B cell (primary cell): ENCODE measurements at places on chromosomes 12 and 14.

GRCh38 chr12:57232156-57232756 is 2.7 kb downstream of the SHMT2 start:
- no peak for DNase-seq

DNA sequence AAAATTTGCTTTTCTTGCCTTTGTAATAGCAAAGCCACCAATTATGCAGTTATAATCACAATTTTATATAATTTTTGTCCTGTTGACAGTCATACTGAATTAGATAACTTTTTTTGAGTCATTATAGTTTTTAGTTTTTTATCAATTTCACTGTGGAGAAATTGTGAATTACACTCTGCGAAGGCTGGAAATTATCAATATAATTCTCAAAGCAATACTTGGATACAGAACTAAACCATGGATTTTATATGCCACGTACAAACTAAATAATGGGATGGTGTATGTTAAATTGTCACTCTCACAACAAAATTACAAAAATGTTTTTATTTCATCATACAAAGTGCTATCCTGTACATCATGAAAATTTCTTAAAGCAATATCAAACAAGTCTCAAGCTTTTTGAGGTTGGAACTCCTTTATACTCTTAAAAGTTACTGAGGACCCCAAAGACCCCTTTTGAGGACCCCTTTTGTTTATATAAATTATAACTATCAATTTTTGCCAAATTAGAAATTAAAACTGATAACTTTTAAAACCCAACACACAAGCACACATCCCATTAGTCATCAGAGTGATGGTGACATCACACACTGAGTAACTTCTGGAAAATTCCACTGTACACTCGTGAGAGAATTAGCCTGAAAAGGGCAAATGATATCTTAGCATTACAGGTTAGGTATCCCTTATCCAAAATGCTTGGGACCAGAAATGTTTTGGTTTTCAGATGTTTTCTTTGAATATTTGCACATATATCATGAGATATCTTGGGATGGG is 19.8 kb upstream of the AQP2 start:
- no peak for DNase-seq

DNA sequence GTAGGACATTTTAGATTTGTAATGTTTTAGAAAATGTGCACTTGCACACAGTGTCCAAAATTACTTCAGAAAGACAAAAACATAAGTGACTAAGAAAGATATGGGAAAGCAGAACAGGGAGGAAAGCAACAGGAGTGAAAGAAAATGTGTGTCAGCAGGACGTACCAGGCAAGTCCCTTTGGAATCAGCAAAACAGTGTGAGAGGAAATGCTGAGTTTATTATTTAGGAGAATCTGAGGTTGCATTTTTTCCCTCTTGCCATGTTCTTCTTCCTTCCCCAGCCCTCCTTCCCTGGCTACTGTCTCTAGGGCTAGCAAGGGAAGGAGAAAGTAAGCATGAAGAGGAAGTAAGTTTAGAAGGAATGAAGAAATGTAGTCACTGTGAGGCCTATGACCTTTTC is 67.7 kb upstream of the CD163 start:
- no peak for DNase-seq

DNA sequence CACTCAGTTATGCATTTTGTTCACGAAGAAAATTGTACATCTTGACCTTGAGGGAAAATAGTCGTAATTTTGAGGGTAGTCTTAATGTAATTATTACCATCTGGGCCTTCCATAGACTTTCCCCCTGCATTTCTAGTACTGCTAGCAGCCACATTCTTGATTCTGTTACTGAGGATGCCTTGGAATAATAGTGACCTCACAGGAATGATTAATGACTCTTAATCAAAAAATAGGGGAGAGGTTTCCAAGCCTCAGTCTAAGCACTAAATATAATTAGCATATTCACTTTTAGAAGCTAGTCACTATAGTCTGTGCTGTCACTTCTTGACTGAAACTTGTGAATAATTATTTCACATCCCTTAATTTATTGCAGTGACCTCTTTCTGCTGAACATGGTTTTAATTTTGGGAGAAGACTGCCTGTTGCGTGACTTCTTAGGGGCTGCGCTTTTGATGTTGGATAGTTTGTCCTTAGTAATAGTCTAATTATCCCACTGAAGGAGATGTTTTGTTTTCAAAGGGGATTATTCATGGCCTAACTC is 400.5 kb downstream of the ADAMTS20 start:
- DNase-seq, result no peak

DNA sequence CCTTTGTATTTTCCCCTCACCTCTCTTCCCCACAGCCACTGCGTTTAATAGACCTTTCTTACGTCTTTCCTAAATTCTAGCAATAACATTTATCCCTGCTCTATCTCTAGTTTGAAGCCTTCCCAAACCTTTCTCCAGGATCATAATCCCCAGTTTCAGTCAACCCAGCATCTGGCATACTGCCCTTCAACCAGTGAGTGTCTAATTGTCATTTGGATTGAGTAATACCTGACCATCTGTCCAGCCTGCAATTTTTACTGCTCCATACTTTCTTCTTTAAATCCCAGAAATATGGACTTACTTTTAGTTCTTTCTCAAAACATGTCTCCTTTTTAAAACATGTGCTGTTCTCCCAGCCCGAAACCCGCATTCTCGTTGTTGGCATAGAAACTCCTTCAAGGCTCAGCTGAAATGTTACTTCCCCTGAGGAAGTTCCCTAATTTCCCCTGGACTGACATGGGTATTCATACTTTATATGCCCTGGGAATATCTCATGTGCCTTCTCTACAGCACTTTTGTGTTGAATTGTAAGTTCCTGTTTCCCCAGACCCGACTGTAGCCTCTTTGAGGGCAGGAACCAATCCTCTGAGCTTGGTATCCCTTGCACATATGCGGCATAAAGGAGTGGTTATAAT is 65.1 kb upstream of the ETV6 start:
- no peak for DNase-seq

- no peak for DNase-seq
Measured at GRCh38 chr14:100105357-100106169, 40.3 kb downstream of the EVL start.

DNA sequence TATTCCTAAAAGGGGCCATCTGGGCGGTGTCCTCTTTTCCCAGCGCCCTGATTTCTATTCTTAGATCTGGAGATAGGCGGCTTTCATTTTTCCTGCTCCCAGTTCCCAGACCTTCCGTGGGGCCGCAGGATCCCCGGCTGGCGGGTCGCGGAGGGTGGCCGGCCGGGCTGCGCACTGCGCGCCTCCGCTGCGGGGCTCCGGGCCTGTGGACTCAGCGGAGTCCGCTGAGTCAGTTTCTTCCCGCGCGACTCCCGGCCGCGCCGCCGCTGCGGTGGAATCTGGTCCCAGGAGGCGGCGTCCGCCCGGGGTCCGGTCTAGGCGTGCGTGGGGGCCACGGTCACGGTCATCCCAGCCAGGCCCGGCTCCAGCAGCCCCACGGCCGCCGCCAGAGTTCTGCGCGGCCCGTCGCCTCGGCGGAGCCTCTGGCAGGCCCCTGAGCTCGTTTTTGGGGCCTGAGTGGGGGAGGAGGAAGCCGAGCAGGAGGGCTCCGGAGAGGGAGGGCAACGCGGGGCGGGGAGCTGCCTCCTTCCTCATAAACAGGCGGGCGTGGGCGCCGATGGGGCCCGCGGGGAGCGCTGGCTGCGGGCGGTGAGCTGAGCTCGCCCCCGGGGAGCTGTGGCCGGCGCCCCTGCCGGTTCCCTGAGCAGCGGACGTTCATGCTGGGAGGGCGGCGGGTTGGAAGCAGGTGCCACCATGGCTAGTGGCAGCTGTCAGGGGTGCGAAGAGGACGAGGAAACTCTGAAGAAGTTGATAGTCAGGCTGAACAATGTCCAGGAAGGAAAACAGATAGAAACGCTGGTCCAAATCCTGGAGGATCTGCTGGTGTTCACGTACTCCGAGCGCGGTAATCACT is at the start of gene LRRK2:
TSS of gene LRRK2 (plus strand) at position 559 of the 853 bp plus-strand sequence. CDS start at position 694, 135 bp downstream.
- DNase-seq, result peak; percentile 94
